ENCODE measurements at places on chromosomes 13 and 19.
A peak's percentile ranks its signal among the peaks of the same experiment; 100 is the strongest.

DNA sequence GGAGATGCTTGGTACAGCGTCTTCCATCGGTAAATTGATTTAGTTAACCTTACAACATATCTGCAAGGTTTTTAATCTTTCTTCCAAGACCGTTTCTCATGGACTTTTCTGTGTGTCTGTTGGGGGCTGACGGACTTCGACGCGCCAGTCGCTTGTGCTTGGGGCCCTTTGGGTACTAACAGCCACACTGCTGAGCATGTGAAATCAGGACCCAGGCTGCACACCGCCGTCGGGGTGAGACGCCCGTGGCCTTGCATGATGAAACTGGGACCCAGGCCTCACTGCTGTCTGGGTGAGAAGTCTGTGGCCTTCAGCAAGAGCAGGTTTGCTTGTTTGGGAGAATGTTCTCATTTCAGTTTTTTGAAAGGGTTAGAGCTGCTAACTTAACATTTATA is 9.8 kb downstream of the ATP4B start:
- no peak for DNase-seq

DNA sequence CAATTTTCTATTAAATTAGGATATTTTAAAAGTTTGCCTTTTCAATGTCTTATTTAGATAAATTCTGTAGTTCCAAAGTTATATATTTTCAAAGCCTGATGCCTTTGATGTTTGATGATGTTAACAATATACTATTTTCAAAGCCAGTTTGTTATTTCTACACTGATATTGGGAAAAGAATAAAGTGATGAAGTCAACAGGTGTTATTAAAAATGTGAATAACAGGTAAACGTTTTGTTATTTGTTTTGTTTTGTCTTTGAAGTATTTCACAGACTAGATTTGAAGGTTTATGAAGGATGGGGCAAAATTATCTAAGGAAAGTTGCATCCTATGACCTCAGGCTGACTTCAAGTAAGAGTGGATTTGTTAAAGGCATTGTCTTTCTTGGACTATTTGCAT is 33.1 kb upstream of the ZNF420 start:
- DNase-seq, result no peak

DNA sequence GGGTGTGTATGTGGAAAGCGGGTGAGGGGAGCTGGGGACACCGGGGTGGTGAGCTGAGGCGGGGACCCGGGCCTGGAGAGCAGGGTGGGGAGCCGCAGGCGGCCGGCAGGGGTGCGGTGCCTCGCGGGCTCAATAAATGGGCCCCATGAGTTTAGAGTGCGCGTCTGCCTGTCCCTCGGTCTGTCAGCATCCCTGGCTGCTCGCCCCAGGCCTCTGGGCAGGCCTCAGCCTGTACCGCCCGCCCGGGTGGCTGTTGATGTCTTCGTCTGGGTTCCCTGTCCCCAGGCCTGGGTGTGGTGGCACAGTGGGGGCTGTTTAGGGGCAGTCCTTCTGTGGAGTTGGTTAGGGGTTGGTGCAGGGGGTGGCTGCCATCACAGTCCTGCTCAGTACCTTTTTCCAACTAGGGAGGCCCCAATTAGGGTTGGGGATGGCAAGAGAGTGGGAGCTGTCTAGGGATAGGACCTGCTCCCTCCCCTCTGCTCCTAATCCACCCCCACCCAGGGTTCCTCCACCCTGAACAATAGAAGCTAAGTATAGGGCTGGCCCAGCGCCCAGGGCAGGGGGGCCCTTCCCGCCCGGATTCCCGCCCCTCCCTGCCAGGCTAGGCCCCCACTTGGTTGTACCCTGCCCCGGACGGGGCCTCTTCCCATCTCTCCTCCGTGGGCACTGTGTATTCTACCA is 12.2 kb downstream of the CIC start:
- no peak for DNase-seq

GRCh38 chr13:33194820-33195692 is 90.5 kb downstream of the STARD13 start:
- peak; percentile 83 for DNase-seq

DNA sequence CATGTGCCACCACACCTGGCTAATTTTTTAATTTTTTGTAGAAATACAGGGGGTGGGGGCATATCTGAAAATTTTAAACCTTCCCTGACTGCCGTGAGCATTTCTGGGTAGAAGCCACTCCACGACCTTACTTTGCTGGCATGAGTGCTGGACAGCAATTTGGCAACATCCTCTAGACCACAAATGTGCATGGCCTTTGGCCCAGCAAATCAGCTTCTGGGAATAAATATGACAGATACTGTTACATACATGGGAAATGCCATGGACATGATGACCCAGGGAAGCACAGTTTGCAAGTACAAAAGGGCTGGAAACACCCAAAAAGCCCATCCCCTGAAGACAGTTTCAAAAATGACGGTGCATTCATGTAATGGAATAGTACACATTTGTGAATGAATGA is 3.2 kb upstream of the PVR start:
- DNase-seq, result peak; percentile 76

DNA sequence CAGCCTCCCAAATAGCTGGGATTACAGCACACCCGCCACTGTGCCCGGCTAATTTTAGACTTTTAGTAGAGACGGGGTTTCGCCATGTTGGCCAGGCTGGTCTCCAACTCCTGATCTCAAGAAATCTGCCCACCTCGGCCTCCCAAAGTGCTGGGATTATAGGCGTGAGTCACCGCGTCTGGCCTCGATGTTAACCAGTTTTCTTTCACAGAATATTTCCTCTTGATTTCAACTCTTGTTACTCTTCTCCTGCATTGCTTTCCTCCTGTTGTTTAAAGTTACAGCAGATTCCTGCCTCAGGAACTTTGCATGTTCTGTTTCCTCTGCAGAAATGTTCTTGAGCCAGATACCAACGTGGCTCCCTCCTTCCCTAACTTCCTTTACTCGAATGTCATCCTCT is 3.7 kb upstream of the PEX11G start:
- no peak for DNase-seq

- peak; percentile 33 for DNase-seq
Observed at GRCh38 chr19:17076543-17076991, 990 bp downstream of the MYO9B start.

DNA sequence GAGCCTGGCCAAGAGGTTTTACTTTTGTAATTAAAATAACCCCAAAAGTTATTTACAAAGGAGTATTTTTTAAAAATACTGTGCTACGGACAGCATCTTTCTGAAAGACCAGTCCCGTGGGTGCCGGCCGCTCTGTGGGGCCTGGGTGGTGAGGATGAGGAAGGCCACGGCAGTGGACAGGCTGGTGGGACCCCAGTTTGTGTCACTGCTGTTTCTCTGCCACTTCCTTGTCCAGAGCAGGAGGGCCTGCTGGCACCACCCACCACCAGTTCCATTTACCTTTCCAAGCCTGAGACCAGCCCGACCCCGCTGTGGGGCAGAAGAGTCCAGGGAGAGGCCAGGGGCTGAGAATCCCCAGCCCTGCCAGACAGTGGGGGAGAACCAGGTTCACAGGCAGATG is 23.8 kb downstream of the ELAVL1 start:
- no peak for DNase-seq

DNA sequence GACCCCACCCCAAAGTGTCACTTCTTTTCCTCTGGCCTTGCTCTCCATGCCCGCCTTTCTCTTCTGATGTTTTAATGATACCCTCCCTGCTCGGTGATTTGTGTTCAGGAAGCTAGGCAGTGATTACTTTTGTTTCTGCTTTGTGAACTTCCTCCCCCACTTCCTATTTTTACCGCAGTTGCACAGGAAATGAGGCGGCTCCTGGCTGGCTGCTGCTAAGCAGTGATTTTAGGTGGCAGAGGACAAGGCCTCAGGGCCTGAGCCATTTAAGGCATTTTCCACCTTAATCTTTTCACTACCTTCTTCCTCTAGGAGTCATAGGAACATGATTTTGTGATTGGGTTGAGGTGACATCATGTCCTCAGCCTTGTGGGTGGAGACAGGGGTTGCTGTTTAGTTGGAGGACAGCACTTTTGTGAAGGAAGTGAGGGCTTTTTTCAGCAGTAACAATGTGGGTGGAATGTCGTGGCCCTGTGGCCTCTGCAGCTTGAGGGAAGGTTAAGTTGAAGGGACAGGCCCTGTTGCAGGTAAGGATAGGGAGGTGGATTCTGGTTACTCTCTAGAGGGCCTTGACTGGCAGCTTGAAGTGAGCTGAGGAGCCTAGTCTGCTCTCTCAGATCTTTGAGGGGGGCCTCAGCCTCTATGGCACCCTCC is 15.7 kb downstream of the GARRE1 start:
- peak; percentile 95 for DNase-seq

- no peak for DNase-seq
Observed at GRCh38 chr13:20609145-20609544, 42.2 kb downstream of the IFT88 start.

DNA sequence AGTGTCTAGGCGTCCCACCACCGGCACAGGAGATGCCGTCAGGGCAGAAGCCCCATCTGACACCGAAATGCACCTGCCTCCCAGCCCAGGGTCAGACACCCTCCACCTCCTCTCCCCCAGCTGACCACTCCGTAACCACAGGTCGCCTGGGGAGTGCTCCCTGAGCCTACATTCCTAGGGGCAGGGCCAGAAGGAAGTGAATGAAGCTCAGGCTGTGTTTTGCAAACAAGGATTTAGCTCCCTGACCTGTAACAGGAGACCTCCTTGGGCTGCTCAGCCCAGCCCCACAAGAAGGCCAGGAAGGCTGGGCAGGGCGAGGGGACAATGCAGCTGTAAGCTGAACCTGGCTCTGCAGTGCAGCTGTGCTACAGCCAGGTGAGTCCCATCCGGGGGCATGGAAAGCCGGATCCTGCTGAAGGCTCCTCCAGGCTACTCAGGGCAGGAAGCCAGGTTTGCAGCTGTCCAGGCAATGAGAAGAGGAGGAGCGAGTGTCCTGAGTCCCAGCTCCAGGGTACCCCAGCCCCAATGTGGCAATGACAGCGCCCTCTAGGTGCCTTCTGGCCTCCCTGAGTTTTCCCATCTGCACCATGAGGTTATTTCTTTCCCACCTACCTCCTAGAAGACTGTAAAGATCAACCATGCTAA is 42.1 kb downstream of the RHPN2 start:
- DNase-seq, result peak; percentile 24

DNA sequence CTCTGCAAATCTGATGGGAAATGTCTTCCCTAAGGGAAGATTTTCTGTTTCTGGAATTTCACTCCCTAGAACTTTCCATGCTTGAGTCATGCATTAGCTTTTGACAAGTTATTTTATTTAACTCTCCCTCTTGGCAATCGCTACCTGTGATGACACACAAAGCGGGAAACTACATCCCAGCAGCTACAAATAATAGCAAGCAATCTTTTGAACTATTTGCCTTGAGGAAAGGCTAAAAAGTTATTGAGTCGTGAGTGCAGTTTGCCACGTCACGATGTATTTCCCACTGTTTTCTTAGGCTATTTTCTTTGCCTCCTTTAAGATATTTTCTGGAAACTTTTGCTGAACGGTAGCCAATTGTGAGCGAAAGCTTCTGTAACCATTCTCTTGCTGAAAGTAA is 353.3 kb upstream of the HTR2A start:
- no peak for DNase-seq

DNA sequence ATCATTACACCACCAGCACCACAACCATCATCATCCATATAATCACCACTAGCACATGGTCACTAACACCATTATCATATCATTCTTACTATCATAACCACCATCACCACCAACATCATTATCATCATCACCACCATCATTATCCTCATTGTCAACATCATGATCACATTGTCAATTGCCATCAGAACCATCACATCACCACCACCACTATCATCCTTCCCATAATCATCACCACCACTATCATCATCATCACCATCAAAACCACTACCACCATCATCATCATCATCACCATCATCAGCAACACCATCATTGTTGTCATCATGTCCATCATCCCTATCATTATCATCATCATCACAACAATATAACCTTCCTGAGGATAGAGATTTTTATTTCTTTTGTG is 58.1 kb downstream of the MBD3L1 start:
- no peak for DNase-seq

DNA sequence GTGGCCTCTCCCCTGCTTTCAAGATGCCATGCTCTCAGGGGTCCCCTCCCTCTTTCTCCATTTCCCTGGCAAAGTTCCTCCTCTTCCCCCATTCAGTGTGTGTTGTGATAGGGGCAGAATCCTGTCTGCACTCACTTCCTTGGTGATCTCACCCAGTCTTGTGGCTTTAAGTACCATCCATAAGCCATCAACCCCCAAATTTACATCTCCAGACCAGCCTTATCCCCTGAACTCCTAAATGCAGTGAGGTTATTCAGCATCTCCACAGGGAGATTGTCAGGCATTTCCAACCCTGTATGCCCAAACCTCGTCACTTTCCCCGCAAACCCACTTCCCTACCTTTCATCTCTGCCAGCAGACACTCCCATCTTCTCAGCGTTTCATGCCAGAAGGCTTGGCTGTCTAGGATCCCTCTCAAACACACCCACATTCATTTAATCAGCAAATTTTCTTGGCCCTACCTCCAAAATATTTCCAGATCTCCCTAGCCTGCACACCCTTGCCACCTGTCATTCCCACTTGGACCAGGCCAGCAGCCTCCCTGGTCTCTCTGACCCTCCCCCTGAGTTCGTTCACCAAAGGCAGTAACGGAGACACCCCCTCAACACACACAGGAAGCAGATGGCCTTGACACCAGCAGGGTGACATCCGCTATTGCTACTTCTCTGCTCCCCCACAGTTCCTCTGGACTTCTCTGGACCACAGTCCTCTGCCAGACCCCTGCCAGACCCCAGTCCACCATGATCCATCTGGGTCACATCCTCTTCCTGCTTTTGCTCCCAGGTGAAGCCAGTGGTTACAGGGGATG is at the start of gene HCST:
TSS of gene HCST (plus strand) at position 676 of the 808 bp plus-strand sequence. CDS start at position 741, 65 bp downstream.
- DNase-seq, result peak; percentile 53

DNA sequence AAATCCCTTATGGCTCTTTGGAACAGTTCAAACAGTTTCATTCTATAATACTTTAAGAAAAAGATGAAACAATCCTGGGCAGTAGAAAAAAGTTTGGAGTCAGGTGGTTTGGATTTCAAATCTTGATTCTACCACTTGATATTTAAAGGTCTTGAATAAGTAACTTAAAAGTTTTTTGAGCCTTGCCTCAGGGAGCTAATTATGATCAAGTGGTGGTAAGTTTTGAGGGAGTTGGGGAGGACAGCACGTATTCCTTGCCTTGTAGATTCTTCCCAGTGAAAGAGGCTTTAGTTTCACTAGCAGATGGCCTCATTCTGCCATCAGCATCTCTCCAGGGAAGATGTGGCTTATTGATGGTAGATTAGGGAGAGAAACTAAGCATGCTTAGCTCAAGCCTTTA is 168.4 kb upstream of the CSNK1A1L start:
- DNase-seq, result no peak

DNA sequence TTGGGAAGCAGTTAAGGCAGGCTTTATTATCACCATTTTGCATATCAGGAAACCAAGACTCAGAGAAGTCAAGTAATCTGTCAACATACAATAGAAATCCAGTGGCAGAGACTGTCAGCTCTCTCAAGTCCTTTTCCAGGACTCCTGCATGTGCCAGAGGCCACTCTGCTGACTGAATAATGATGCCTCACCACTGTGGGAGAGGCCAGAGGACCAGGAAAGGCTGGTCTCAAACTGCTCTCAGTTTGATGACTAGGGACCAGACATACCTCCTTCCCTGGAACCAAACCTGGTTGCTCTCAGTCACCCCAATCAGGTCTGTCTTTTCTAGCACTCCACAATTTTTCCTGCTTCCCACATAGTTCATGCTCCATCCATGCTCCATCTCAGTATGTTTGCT is 8.0 kb downstream of the RNASEH2B start:
- no peak for DNase-seq

- peak; percentile 54 for DNase-seq
Observed at GRCh38 chr13:32195713-32196112, 119.5 kb downstream of the ZAR1L start.

GRCh38 chr13:103525530-103525929 is 459.3 kb upstream of the SLC10A2 start:
- DNase-seq, result no peak

GRCh38 chr13:21894091-21894490 is 223.2 kb downstream of the FGF9 start:
- DNase-seq, result no peak
